Fibroblast of skin of left biceps (primary cell): ENCODE measurements at places on chromosomes 4 and X.

DNA sequence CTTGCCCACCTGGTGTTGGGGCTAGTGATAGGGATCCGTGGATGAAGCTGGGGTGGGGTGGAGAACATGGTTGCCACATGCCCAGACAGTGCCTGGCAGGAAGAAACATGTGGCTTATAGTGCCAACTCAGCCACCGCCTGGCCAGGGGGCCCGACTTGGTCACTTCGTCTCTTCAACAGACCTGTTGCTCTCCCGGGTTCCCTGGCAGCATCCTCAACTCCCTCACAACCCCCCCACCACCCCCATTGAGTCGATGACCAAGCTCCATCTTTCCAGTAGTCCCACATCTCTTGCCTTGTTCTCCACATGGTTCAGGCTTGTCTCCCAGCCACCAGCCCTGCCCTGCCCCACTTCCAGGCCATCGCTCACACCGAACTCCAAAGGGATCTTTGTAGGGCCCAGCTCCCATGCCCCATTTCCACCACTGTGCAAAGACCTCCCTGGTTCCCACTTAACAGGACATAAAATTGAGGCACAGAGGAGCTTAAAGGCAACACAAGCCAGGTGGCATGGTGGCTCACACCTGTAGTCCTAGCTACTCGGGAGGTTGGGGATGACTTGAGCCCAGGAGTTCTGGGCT lies 7.8 kb downstream of the PNCK start:
- no peak for DNase-seq

DNA sequence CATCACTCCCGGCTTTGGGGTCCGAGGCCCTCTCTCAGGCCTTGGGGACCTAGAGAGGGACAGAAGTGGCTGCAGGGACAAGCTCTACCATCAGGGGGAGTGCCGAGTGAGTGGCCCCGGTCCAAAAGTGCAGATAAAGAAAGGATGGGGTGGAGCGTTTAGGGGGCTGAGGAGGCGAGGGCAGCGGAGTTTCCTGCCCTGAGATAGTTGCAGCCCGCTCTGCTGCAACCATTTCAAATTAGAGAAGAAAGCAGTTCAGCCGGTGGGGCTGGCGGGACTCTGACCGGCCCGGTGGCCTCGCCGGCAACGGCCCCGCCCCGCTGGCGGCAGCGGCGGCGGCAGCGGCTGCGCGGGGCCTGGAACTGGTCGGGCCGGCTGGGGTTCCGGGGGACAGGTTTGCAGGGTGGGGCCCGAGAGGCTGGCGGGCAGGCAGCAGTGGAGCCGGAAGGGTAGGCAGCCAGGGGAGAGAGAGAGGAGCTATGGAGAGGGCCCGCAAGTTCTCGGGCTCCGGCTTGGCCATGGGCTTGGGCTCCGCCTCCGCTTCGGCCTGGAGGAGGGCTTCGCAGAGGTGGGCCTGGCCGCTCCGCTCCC lies 7.6 kb downstream of the DLG3 start:
- no peak for DNase-seq

DNA sequence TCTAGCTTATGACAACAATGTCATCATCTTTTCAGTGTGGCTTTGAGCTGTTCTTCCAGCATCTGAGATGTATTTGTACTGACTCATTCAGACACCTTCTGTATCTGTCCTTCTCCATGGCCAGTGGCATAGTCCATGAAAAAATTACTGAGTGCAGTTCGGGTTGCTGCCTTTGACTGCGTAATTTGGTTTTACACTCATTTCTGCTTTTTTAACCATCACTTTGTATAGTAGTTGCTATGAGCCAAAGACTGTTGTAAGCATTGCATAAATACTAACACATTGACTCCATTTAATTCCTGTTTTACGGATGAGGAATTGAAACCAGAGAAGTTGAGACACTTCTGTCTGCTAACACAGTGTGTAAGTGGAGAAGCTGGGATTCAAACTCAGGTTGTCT lies 190.7 kb upstream of the MID1 start:
- DNase-seq = no peak

GRCh38 chr4:143362349-143363046 lies 25.8 kb downstream of the GAB1 start:
- DNase-seq = no peak

- DNase-seq = no peak
Observed at GRCh38 chr4:168434993-168435392, 45.3 kb downstream of the DDX60L start.

DNA sequence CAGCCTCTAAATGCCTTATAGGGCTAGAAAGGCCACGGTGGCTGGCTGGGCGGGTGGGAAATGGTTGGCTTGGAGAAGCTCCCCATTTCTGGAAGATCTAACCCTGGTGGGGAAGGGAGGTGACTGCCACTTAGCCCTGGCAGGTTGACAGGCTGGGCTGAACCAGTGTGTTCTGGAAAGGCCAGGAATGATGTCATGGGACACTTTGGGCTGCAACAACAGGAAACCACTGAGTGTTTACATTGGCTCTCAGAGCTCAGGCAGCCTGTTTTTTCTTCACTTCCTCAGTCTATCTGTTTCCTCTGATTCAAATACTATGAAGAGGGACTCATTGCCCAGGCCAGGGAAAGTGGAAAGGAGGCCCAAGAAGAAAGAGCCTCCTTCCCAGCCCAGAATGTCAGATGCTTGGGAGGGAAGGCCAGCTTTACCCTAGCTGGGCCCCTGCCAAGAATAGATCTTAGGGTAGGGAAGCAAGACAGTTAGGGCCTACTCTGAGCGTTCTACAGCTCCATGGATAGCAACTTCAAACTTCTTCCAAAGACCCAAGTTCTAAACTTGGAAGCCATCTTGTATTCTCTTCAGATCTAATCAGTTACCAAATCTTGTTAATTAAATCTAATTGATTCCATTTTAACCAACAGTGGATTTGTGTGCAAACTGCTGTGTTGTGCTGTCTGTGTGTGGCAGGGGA lies 65.8 kb upstream of the MSN start:
- no peak for DNase-seq

GRCh38 chr4:56630876-56631666 lies 50.0 kb downstream of the HOPX start:
- DNase-seq = peak; percentile 58

DNA sequence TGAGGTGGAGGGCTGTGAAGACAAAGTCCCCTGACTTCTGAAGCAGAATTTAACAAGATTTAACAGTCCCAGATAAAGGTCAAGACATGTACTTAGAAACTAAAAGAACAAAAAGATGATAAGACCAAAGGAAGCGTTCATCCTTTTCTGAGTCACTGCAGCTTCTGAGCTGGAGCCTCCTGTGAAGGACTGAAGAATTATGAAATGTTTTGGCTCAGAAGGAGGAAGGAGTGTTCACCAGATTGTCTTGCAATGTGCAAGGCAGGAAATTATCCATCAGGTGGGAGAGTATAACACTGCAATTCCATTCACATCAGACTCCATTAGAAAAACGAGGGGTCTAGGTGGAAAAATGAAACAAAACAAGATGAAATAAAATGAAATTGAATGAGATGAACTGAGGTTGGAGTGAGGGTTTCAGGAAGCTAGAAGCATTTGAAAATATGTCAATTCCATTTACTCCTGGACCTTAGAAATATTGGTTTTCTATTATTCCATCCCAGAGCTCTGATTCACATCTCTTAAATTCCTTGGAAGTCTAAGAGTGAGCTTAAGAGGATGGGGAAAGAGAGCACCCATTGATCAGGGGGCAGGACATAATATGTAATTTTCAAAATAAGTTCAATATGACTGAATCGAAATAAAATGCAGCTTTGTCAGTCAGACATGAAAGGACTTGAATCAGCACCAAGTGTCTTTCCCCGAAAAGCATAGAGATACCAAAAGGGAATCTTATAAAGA lies 186.1 kb upstream of the LNX1 start:
- DNase-seq = peak; percentile 65

DNA sequence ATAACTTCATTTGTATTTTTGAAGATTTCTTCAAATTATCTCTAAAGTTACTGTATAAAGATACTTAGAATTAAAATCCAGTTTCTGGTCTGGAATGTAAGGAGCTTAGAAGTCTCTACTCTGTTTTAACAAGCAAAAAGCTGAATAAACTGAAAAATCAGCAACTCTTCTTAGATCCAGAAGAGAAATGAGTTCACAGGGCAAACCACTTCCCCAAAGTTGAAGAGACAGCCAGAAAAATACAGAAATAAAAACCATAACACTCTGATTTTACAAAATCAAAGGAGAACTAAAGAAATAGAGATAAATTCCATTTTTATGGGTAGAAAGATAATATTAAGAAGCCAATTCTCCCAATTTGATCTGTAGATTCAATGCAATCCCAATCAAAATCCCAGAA lies 1166.8 kb downstream of the ADGRL3 start:
- DNase-seq = no peak

DNA sequence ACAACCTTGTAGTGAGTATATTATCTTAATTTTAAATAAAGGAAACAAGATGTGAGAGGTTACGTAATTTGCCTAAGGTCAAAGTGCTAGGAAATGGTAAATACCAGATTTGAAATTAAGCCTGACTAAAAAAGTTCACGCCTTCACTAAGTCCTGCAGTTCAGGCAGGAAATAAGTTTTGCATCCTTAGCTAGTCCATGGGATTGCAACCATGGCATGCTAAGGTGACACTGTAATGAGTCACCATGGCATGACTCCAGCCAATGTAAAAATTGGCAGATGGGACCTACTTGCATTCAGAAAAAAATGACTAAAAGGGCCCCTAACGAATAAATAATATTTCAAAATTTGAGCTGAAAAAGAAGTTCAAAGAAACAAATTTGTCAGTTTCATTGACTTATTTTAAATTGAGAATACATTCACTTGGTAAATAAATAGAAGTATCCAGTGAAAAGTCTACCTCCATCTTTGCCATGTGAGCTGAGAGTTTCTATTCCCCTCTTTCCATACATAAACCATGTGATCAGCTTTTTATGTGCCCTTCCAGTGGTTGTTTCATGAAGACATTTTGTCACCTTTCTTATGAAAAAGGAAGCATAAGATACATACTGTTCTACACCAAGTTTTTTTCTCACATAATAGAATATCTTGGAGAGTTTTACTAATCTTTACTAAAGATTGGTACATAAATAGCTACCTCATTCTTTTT lies 72.4 kb downstream of the ANKRD50 start:
- DNase-seq = peak; percentile 32

DNA sequence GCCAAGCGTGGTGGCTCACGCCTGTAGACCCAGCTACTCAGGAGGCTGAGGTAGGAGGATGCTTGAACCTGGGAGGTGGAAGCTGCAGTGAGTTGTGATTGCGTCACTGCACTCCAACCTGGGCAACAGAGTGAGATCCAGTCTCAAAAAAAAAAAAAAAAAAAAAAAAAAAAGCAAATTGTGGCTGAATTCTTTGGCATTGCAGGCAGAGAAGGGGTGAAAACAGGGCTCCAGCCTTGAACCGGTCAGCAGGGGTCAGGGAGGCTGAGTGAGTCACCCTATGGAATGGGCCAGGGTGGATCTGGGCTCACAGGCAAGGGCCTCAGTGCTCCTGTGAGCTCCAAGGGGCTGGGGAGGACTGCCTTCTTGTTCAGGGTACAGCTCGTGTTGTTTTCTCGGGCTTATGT lies 13.2 kb upstream of the FAM3A start:
- DNase-seq = no peak

DNA sequence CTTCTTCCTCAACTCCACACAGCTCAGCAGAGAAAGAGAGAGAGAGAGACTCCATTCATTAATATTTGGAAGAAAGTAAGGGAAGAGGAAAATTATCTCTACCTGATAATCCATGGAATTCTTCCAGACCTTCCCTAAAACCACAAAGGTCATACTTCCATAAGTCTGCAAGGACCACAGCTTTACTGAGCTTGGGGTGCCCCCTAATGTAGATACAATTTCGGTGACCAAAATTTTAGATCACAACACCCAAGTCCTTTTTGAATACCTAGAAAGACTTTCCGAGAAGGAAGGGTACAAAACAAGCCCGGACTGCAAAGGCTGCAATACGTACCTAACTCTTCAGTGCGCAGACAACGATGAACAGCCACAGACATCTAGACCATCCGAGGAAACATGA lies 523.9 kb downstream of the GLUD2 start:
- DNase-seq = no peak

GRCh38 chr4:3823496-3824341 lies 57.5 kb downstream of the ADRA2C start:
- no peak for DNase-seq

DNA sequence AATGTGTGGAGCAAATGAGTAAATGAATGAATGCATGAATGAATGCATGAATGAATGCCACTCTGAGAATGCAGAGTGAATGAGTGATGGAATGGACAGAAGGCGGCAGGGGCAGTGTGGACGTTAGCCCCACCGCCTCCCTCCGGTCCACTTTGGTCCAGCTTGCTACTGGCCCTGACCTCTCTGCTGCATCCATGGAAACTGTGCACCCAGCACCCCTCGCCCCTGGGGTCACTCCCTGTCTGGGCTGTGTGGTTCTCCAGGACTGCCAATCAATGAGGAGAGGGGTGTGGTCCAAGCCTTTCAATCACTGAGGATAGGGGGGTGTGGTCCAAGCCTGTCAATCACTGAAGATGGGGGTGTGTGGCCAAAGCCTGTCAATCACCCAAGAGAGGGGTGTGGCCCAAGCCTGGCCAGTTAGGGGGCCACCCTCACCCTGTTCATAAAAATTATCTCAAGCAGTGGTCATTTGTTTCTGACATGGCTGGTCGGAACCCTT lies 39.2 kb upstream of the ASMTL start:
- no peak for DNase-seq

GRCh38 chrX:79367907-79368306 lies 773 bp upstream of the ITM2A start:
- no peak for DNase-seq

DNA sequence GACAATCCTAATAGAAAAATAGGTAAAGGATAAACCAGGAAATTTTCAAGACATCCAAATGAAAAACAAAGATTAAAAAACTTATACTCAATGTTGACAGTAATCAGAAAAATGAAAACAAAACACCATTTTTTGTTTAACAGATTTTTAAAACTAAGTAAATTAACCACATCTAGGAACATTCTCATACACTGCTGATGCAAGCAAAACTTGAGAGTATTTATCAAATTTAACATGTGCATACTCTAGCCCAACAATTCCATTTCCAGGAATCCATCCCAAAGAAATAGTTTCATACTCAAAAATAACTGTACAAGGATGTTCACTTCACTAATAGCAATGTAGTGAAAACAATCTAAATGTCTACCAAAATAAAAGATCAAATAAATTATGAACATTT lies 11.5 kb downstream of the ANKRD17 start:
- DNase-seq = no peak

DNA sequence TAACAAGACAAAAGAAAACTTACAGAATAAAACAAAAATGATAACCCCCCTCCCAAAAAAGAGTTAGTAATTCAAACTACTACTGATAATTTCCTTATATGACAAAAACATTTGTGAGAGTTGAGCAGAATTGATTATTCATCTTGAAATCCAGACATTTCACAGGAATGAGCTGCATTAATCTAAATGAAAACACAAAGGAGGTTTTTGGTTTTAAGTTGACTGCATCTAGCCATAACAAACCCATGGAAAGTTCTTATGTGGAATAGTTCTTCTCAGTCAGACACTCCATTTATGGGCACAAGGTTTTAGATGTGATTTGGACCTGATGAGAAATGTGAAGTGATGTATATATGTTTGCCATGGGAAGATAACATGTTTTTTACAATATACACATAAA lies 95.4 kb downstream of the VCX2 start:
- DNase-seq = no peak

GRCh38 chr4:64130907-64131306 lies 278.3 kb downstream of the TECRL start:
- no peak for DNase-seq
